GM04503 (cell line): ENCODE measurements at places on chromosomes 6 and 20.
A peak's percentile ranks its signal among the peaks of the same experiment; 100 is the strongest.

- DNase-seq: no peak
Measured at GRCh38 chr6:21241231-21242130, 352.1 kb upstream of the SOX4 start.

DNA sequence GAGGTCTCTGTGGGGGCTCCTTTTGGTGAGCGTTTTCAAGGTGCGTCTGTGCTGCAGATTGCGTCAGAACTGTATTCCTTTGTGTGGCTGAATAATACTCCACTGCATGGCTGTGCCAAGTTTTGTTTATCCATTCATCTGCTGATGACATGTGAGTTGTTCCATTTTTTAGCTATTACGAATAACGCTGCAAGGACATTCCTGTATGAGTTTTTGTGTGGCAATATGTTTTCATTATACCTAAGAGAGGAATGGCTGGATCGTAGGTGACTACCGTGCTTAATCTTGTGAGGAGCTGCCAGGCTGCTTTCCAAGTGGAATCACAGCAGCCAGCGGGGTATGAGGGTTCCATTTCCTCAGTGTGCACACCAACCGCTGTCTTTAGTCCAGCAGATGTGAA, 1.1 kb upstream of the DACT2 start:
- DNase-seq: no peak

GRCh38 chr6:87146363-87146762, 9.0 kb upstream of the ZNF292 start:
- no peak for DNase-seq

- DNase-seq: no peak
Measured at GRCh38 chr6:13877051-13877450, 47.7 kb upstream of the RNF182 start.

- no peak for DNase-seq
Measured at GRCh38 chr6:100881707-100882040, 545 bp upstream of the ASCC3 start.

DNA sequence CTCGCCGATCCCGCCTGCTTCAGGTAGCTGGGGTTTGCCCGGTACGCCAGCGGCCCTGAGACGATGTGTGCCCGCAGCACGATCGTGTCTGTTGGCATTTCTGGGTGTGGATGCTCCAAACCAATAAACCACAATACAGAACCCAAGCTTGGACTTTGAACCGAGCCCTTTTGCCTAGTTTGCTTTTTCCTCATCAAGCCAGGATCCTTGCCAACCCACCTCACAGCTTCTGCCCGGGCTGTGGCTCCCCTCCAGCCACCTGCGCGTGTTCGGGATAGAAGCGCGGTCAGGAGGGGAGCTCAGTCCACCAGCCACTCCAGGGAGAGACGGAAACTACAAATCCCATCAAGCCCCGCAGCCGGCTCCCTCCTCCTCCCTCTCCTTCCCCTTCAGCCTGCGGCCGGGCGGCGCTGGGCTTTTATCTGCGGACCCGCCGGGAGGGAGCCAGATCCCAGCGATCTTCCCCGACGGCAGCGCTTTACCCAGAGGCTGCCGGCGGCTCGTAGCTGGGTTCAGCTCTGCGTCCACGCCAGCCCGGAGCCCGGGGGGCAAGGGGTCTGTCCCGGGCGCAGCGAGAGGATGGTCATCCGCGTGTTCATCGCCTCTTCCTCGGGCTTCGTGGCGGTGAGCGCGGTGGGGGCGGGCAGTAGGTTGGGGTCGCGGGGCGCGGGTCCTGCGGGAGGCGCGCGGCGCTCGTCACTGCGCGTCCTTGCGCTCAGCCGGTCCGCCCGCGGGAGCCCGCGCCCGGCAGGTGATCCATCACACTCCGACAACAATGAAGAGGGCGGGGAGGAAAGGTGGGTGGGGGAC, at the start of gene SH3BGRL2:
TSS of gene SH3BGRL2 (plus strand) at position 447 of the 810 bp plus-strand sequence. CDS start at position 580, 133 bp downstream.
- peak; percentile 4 for DNase-seq

- no peak for DNase-seq
Measured at GRCh38 chr6:128519931-128520435, 416 bp downstream of the PTPRK start.
